ENCODE measurements at places on chromosomes 2 and 18.

GRCh38 chr18:13446610-13447461, 228.3 kb downstream of the LDLRAD4 start:
- DNase-seq: no peak

- peak; percentile 88 for DNase-seq
These were observed 47.7 kb upstream of the POMC start for GRCh38 chr2:25215948-25216679.

DNA sequence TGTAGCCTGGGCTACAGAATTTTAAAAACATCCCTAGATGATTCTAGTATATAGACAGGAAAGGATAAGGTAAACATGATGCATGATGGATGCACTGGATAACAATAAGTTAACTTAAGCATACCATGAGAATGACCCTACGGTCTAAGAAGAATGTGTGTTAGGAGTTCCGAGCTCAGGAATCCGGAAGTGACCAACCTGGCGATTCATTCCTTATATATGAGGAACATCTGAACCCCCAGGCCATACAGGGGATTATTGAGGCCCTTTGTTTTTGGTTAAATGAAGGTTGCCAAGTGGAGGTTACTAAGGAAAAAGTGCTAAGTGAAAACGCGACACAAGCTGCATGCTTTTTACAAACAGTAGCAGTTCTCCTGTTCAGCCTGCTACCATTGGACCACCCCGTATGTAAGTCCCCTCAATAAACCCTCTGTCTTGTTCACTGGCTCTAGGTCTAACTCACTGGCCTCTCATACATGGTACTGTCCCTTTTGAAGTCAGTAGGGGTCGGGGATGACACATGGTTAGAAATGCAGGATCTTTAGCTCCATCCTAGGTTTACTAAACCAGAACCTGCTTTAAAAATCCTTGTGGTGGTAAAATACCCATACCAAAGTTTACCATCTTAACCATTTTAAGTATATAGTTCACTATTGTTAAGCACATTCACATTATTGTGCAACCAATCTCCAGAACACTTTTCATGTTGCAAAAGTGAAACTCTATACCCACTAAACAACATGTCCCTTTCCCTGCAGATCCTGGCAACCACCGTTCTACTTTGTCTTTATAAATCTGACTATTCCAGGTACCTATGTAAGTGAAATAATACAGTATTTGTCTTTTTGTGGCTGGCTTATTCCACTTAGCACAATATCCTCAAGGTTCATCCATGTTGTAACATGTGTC, 111.0 kb upstream of the MAP4K3 start:
- no peak for DNase-seq

DNA sequence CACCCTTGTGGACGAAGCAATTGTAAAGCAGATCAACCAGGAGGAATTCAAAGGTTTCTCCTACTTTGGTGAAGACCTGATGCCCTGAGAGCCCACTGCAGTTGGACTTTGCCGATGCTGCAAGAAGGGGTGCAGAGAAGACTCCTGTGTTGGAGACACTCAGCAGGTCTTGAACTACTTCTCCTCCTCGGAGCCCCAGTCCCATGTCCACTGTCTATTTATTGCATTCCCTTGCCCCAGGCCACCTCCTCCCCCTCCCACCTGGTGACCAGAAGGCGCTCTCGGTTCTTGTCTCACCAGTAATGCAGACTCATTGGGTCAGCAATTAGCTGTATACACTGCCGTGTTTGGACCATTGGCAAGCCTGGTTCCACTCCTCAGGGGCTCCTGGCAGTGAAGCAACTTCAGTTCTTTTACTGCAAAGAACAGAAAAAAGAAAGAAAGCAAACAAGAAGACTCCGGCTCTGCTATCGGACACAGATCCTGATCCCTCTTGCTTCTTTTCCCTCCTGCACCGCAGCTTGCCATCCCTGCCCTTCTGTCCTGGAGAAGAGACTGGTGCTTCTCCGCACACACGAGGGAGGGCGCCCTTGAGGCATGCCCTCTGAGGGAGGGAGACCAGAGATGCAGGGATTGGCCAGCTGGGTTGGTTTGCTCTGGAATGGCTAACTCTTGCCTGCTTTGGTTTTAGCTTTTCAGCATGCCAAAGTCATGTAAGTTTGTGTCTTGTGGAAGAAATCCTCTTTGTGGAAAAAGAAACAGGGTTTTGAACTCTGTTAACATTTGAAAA, 112.2 kb upstream of the EPAS1 start:
- no peak for DNase-seq

GRCh38 chr2:154673694-154674093, 24.8 kb upstream of the KCNJ3 start:
- no peak for DNase-seq

DNA sequence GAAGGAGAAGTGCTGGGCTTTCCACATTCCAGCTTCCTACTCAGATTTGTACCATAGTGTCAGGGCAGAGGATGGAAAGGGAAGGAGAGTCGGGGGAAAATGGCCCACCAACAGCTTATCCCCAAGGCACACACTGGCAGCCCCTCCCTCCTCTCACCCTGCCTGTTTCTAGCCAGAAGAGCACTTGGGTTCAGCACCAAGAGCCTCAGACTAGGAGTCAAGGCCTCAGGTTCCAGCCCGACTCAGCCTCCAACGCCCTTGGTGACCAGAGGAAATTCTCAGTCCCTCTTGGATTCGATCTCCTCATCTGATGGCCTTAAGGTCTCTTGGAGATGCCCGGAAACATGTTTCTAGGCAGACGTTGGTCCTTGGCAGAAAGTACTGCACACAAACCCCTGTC, 53.9 kb downstream of the TNS1 start:
- no peak for DNase-seq

DNA sequence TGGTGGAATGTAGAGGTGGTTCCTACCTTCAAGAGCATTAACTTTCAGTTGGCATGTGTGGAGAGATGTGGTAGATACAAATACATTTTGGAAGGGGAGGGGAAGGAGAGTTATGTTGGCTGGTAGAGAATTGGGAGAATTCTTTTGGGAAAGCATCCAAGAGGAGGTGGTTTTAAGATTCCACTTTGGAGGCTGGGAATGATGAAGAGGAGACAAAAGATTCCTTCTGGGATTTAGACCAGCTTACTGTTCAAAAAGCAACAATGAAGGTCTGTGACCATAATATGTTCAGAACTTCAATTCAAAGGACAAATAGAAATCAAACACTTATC, 120.8 kb upstream of the FOSL2 start:
- no peak for DNase-seq

DNA sequence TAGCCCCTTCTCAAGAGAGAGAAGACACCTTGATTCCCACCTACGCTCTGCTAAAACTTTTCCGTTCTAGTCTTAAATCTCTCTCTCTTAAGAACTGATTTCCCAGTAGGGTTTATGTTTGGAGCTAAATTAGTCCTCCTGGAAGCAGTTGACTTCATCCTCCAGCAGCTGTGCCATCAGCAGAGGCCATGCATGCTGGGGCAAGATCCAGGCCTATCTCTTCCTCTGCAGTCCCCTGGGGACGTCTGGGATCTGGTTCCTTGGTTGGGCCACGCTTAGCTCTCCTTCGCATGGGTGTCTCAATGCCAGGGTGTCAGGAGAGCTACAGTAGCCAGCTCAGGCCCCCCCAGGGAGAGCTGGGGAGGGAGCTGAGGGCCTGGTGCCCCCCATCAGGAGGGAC, 49.7 kb downstream of the HPCAL1 start:
- DNase-seq: no peak

DNA sequence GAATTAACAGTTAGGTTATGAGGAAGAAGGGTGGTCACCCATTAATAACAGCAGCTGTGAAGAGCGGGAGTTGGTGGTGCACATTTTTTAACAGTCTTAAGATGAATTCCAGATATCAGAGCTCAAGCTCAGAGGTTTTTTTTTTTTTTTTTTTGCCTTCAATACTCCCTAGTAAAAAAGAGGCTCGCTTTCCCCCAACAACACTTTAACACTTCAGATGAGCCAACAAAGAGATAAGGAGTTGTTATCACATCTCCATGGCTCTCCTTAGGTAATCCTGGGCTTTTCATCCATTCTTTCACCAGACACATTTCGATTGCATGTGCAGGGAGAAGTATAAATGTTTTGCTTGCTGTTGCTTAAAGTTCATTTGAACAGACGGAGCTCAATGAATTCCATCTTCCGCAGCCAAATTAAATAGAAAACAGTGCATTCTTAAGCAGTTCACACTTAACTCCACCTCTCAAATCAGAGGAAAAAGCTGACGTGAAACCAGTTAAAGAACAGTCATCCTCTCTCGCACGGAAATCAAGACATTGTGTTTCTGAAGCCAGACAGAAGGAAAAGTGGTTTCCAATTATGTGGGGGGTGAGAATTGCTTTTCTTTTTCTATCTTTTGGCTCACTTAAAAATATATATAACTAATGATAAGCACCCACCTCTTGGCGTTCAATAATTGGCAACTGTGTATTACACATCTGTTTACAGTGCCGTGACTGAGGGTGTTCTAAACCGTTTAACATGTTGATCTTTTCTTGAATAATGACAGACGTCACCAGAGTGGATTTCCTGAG, 118.2 kb downstream of the ZNF521 start:
- DNase-seq: no peak

- no peak for DNase-seq
These were observed 30.7 kb upstream of the LGALSL start for GRCh38 chr2:64423303-64423702.

DNA sequence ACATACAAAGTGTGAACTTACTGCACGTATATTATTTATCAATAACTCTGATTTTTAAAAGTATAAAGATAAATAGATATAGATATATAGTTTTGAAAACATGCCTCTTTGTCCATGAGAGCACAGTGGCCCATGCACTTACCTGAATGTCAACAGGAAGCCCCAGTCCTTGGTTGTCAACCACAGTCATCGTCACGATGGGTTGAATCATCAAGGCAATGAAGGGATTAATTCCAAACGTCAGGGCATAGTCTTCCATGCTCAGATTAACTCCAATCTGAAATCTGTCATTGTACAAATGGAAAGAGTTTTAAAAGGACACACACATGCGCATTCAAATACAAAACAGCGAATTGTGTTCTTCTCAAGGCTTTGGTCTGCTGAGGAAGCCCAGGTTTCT, 15.5 kb downstream of the SCYGR4 start:
- no peak for DNase-seq

GRCh38 chr2:130759906-130760753, 4.8 kb downstream of the AMER3 start:
- no peak for DNase-seq

Measured in GM10248 (cell line).